Stomach (tissue), 19 donors: ENCODE measurements at places on chromosomes 12 and 14. TPM values are rescaled to one million over a fixed set of nuclear protein-coding genes. Genes with fewer than 3 reads are reported as not detected.

DNA sequence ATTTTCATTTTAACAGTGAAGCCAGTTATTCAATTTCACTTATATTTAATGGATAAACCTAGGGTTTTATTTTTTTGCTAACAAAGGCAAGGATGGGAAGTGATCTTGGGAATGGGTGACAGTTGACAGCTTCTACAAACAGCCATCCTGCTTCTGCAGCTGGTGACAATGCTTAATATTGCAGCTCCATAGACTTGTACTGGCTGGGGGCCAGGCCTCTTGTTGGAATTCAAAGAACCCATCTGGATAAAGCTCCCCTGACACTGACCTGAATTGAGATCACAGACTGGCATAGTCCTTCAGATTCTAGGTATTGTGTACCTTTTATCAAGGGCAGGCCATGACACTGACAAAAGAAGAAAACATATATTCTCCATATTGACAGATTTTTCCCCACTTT is 664.6 kb upstream of the FOXG1 start:
- no peak for DNase-seq

- no peak for DNase-seq
These were observed 13.9 kb downstream of the PTHLH start for GRCh38 chr12:27958675-27959074.

The KIF26A gene
- 1.2 TPM for total RNA-seq

DNA sequence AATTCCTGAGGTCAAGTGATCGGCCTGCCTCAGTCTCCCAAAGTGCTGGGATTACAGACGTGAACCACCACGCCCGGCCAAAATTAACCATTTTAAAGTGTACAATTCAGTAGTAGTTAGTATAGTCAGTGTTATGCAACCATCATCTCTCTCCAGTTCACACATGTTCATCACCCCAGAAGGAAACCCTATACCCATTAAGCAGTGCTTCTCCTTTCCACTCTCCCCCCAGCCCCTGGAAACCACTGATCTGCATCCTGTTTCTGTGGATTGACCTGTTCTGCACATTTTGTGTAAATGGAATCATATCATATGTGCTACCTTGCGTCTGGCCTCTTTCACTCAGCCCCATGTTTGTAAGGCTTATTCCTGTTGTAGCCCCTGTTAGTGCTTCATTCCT is 52.2 kb downstream of the PHETA1 start:
- DNase-seq = no peak

DNA sequence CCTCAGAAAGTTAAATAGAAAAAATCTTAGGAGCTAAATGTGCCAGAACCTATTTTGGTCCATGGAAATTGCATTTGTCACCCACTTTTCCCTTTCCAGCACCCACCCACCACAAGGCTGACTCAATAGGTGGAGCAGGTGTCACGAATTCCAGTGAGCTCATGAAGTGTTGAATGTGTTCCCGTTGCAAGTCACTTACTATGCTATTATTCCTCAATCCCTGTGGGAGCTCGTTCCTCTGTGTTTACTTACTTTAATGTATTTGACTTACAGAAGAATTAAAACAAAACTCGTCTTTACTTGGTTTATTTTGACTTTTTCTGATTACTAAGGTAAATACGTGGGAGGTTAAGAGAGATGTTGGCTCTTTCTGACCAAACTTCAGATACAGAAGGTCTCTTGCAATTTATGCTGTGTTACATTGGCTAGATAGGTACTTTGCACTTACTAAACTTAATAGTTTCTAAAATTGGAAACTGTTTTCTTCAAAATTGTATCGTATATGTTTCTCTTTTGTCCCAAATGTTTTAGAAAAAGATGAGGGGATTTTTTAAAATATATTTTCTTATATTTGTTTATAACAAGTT is 269.4 kb upstream of the NOVA1 start:
- peak; percentile 48 for DNase-seq

DNA sequence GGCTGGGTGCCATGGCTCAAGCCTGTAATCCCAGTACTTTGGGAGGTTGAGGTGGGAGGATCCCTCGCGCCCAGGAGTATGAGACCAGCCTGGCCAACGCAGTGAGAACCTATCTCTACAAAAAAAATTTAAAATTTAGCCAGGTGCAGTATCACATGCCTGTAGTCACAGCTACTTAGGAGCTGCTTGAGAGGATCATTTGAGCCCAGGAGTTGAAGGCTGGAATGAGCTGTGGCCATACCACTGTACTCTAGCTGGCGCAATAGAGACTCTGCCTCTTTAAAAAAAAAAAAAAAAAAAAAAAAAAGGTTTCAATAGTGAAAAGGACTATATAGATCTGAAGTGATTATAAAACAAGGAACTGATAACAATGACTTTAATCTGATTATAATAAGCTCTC is 13.5 kb downstream of the PSMA3 start:
- DNase-seq = no peak

GRCh38 chr12:118467641-118468305 is 91.4 kb downstream of the SUDS3 start:
- DNase-seq = no peak

GRCh38 chr14:20409226-20409625 is 4.1 kb downstream of the TEP1 start:
- DNase-seq = no peak

DNA sequence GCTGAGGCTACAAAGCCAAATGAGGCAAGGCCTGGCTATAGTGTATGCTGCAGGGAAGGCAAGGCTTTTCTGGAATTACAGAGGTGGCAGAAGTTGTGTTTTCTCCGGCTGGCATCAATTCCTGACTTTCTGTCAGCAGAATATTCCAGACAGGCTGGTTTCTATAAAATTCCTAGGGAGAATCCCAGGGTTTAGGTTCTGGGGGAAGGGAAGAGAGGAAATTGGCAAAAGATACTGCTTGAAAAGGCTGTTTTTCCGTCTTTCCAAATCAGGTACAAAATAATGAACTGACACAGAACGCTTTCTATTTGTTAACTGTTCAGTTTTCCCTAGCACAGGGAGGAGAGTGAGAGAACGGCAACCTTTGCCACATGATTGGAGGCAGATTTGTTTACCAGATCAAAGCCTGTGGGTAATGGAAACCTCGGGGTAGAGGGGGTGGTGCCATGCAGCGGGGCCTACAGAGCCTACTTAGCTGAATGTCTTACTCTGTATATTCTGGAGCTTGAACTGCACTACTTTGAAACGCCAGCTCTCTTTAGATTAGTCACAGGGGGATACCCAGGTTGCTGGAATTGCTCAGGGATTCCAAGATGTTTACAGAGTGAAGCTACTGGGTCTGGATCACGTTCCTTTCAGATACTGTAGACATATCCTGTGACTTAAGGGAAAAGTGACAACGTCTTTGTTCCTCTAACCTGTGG is 65.8 kb upstream of the DACT1 start:
- DNase-seq = peak; percentile 62

DNA sequence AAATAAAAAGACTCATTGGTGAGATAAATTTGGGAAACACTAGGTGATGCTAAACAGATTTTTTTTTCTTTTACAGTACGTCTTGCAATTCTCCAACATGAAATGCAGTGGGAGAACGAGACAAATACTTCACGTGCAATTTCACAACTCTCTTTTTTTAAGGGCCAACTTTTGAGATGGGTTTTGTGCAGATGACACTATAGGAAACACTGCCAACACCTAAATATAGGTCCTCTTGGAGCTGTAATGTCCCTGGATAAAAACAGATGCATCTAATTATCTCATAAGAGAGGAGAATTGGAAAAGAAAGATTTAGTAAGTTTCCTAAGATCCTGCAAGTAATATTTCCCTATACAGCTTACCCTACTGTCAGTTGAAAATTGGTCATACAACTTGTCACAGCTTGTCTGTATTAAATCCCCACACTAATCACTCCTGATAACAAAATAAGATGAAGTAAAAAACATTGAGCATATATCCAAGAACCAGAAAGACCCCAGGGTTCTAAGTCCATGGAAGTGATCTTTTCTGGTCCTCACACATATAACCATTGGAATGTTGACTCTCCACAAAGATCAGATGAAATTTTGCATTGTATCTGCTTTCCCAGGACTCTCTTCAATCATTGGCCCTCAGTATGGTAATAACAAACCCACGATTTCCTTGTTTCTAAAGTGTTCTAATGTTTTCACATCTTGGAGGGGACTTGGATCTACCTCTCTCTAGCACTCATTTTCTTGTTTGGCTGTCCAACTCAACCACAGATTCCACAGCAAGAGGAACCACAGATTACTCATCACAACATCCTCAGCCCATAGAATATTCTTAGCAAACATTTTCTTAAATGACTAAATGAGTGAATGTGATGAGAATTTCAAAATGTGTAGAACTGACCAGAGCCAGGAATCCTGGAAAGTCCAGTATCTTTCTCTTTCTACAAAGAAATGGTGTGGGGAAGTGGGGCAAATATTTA is 769.4 kb upstream of the USP15 start:
- no peak for DNase-seq

GRCh38 chr14:74429991-74430390 is 4.0 kb upstream of the SYNDIG1L start:
- no peak for DNase-seq

The GPR137C gene
- not detected for total RNA-seq

The ASPG gene
- total RNA-seq = 0.58 TPM

The SLC7A8 gene
- 1.2 TPM for total RNA-seq

GRCh38 chr14:89524990-89525667 is 108.1 kb upstream of the FOXN3 start:
- no peak for DNase-seq

DNA sequence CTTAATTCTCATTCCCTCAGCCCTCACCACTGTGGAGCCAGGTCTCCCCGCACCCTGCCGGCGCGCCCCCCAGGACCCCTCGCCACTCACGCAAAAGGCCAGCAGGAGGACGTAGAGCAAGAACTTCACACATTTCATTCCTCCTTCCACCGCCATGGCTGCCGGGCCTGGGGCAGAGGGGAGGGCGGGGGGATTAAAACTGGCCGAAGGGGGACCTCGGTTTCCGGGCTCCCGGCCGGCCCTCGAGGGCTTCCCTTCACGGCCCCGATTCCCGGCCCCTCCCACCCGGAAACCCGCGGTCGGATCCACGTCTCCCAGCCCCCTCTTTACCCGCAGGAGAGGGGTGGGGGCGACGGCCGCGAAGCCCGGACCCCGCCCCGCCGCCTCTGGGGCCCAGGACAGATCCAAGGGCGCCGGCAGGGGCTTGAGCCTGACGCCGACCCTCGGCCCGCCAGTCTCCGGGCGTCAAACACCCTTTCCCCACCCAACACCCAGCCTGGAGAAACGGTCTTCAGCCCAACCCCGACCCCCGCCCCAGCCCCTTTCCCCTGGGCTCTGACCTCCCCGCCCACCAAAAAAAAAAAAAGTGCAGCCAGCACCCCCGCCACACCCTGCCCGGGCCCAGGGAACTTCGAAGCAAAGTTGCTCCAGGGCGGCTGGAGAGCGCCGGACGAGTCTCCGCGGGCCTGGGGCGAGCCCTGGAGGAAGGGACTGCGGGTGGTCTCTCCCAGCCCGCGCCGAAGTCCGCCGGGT is 447 bp downstream of the CD63 start:
- DNase-seq = peak; percentile 77

DNA sequence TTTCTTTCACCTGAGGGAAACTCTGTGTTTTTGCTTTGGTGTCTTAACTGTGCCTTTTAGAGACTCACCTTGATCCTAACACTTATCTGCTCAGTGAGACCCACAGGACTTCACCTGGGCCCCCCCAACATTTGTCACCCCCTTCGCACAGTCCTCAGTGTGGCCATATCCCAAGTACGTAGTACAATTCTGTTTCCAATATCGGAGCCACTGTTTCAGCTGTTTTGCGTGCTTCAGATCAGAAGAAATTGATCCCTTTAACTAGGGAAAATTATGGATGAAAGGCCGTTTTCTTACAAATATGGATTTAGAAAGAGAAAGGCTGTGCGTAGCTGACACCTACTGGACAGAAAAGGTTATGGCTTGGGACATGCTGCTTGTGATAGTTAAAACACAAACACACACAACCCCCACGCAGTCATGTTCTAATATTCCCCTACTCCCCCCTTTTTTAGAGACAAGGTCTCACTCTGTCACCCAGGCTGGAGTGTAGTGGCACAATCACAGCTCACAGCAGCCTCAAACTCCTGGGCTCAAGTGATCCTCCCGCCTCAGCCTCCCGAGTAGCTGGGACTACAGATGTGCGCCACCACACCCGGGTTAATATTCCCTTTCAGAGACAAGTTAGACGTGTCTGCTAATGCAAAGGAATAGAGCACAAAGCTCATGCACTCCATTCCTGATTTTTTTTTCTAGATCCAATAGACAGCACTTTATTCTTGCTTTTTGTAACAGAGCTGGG is 3.6 kb upstream of the SLC7A8 start:
- DNase-seq = peak; percentile 46

The KLRC2 gene
- 1.8 TPM for total RNA-seq

DNA sequence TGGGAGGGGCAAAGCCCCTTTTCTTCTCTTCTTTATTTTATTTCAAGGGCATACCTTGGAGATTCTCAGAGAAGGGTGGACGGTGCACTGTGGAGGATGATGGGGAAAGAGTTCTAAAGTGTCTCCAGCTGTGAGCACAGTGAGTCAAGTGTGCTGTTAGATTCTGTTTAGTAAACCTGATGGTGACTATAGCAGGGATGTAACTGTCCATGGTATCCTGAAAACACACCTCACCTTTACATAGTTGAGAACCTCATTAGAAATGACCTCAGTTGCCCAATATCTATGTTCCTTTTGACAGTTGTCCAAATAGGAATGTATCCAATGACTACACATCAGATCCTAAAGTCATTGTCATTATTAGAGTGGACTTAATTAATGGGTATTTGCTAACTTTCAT is 38.0 kb downstream of the CNTN1 start:
- no peak for DNase-seq

The IL23A gene
- not detected for total RNA-seq

GRCh38 chr12:94534278-94534677 is 74.6 kb upstream of the CEP83 start:
- no peak for DNase-seq

- no peak for DNase-seq
These were observed 1374.6 kb downstream of the FSCB start for GRCh38 chr14:43132441-43132840.

DNA sequence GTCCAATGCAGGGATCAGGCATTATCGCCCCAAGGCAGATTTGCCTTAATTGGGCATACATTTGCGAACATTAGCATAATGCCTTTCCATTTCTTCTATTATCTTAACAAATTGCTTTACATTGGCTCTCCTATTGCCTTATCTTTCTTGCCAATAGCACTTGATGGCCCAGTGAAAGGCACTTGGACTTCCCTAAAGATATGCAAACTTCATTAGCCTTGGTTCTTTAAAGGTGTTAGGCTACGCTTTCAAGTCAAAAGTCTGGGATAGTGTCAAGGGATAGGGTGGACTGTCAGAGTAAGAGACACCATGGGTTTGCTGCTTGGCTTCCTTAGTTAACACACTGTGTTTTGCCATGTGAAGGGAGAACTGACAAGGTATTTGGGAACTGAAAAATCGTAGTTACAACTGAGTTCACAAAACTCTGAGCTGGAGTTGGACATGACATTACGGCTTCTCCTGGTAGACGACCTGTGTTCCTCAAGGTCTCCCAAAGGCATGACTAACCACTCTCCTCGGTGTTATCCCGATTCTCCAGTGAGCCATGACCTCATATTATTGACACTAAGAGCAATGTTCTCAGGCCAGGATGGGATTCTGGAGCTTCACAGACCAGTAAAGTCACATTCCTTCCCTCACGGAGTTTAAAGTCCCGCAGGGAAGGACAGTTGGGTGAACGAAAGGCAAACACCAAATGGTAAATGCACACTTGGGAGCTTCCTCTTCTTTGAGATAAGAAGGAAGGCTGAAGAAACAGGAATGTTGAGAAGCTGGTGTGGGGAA is 65.2 kb downstream of the TBC1D30 start:
- peak; percentile 26 for DNase-seq

GRCh38 chr14:44113769-44114730 is 393.0 kb downstream of the FSCB start:
- no peak for DNase-seq
